ENCODE measurements at places on chromosomes 1 and 21. TPM values are rescaled to one million over a fixed set of nuclear protein-coding genes. Genes with fewer than 3 reads are reported as not detected.

AMY1A gene
- total RNA-seq = not detected

- H3K27ac ChIP-seq = no peak overlapping the region
- H3K36me3 ChIP-seq = no peaks in the 10 kb centered on the region
- peaks cover 26% of the 10 kb centered on the region for H3K4me1 ChIP-seq
- H3K27me3 ChIP-seq = no peaks in the 10 kb centered on the region
Measured at GRCh38 chr1:65112811-65113210, 35.2 kb upstream of the AK4 start.

DNA sequence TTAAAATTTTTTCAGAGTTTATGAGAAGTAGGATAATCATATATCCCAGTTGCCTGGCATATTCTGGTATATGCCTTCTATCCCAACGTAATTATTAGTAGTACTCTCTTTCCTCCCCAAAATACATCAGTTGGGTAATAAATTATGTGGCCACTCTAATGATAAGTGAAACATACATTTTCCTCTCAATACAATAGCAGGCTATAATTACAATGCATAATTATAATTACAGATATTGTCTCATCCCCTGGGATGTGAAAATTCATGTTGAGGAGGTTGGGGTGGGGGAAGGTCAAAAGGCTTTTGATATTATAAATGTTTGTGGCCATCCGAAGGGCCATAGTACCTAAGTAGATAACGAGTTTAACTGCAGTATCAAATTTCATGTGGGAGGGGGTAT is 277.1 kb downstream of the ST6GALNAC3 start:
- no peak overlapping the region for H3K27ac ChIP-seq
- peaks cover 2% of the 10 kb centered on the region for H3K36me3 ChIP-seq
- H3K4me3 ChIP-seq = no peak overlapping the region
- no peaks in the 10 kb centered on the region for H3K4me1 ChIP-seq

DNA sequence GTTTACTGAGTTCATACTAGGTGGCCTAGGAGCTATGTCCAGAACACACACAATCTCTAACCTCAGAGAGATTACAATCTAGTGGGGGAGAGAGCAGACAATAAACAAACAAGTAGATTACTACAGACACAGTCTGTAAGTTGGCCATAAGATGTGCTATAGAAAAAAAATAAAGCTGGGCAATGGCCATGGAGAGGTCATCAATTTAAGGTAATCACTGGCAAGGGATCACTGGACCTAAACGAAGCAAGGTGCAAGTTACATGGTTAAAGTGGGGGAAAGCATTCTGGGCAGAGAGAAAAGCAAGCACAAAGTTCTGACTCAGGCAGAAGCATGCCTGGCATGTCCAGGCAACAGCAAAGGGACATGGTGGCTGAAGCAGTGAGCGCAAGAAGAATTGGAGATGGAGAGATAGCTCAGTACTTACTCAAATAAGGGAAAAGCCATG is 147.0 kb downstream of the RERE start:
- H3K36me3 ChIP-seq = no peaks in the 10 kb centered on the region
- H3K27ac ChIP-seq = peak overlapping the region; percentile 60
- H3K4me1 ChIP-seq = peaks cover 52% of the 10 kb centered on the region

GRCh38 chr1:185492089-185492825 is 175.2 kb upstream of the IVNS1ABP start:
- H3K36me3 ChIP-seq = no peaks in the 10 kb centered on the region
- no peak overlapping the region for H3K4me3 ChIP-seq
- H3K27ac ChIP-seq = no peak overlapping the region
- H3K27me3 ChIP-seq = no peaks in the 10 kb centered on the region
- H3K4me1 ChIP-seq = peaks cover 25% of the 10 kb centered on the region

DNA sequence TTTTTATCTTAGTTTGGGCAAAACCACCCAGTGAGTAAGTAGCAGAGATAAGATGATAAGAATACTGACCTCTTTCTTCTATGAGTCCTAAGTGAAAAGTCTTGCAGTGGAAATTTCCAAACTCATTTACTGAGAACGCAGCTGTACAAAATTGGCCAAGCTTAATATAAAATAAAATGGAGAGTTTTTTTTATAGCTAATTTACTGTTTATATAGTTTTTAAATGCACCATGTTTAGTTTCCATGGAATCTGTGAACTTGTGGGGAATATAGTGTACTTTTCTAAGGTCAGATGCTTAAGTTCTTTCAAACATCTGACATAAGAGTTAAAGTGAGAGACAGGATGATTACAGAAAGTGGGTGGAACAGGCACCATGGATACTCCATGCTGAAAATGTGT is 833.5 kb downstream of the ADGRL2 start:
- H3K4me1 ChIP-seq = peaks cover 7% of the 10 kb centered on the region
- H3K27ac ChIP-seq = no peak overlapping the region
- no peaks in the 10 kb centered on the region for H3K27me3 ChIP-seq
- peaks cover 2% of the 10 kb centered on the region for H3K36me3 ChIP-seq
- H3K4me3 ChIP-seq = no peak overlapping the region

Data from chondrocyte (in vitro differentiated cells).